ENCODE measurements at places on chromosomes 5 and 9.

GRCh38 chr9:14573319-14573718 lies 119.9 kb downstream of the ZDHHC21 start:
- no peak for DNase-seq

DNA sequence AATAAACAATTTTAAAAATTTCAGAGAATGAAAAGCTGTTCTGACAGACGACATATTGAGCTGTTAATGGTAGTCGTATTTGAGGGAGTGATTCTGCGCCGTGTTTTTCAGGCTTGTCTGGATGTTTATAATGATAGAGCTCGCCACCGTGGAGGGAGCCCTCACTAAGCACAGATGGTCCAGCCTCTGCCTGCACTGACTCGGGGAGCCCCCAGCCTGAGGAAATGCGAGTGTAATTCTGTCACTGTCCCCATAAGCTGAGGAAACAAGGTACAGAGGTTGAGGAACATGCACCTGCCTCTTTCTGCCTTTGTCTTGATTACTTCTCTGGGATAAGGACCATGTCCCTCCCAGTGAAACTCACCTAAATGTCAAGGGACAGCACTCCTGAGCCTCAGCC lies 7.4 kb upstream of the DBH start:
- DNase-seq: no peak

DNA sequence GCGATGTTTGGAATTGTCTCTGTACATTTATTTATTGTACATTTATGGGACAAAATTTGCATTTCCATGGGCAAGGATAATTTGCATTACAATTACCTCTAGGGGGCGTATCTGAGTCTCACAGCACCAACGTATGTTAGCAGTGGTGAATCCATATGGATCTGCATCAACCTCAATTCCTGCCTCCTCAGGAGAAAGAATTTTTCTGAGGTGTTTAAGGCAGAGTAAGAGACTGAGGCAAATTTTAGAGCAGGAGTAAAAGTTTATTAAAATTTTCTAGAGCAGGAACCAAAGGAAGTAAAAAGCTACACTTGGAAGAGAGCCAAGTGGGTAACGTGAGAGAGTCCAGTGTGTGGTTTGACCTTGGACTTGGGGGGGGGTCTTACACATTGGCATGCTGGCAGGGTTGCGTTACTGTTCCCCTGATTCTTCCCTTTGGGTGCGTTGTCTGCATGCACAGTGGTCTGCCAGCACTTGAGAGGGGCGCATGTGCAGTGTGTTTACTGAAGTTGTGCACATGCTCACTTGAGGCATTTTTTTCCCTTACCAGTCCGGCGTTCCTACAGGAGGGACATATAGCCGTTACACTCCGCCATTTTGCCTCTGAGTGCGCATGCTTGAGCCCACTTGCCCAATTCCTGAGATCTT lies 21.0 kb upstream of the RAB14 start:
- DNase-seq: peak; percentile 75

GRCh38 chr5:14256756-14257393 lies 113.7 kb downstream of the TRIO start:
- no peak for DNase-seq

Data from SW 1271 (cell line).